ENCODE measurements at places on chromosomes 6 and 20.

GRCh38 chr20:63253438-63254231, 628 bp downstream of the NKAIN4 start:
- DNase-seq, result peak; percentile 77

DNA sequence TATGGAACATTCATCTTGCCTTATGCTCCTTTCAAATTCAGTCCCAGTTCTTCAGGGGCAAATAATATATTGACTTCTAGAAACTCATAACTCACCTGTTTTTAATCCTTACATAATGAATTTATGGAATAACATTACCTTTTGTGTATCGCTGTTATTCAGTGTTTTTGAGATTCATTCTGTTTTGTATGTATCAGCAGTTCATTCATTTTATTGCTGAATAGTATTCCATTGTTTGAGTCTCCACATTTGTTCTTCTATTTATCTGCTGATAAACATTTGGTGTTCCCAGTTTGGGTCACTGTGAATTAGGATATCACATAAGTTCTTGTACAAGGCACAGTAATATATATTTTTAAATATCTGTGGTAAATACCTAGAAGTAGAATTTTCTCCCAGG, 5.1 kb downstream of the SEMG2 start:
- no peak for DNase-seq

DNA sequence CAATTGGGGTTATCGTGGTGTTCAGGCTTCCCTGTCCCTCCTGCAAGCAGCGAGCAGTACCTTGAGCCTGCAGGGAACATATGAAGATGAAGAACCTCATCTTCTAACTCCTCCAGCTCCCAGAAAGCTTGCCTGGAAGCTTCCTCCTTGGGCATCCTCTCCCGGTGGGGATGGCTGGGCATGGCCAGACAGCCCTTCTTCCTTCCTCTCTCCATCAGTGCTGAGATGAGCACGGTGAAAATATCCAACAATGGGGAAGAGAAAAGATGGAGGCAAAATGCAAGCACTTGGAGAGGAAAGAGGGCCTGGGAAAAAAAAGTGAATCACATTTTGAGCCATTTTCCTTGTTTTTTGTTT, 107.7 kb upstream of the FOXA2 start:
- no peak for DNase-seq

GRCh38 chr6:122289762-122290539, 109.5 kb upstream of the HSF2 start:
- peak; percentile 65 for DNase-seq

DNA sequence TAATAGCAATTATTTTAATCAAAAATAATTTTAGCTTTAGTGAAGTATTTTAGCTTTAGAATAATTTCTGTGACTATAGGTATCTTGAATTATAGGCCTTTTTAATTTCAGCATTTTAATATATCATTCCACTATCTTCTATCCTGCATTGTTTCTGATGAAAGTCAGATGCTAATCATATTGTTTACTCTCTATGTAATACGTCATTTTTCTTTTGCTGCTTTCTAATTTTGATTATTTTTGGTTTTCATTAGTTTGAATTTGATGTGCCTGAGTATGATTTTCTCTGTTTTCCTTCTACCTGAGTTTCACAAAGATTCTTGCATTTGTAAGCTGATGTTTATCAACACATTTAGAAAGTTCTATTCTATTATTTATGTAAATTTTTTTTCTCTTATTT, 17.4 kb upstream of the ADGRG6 start:
- no peak for DNase-seq

DNA sequence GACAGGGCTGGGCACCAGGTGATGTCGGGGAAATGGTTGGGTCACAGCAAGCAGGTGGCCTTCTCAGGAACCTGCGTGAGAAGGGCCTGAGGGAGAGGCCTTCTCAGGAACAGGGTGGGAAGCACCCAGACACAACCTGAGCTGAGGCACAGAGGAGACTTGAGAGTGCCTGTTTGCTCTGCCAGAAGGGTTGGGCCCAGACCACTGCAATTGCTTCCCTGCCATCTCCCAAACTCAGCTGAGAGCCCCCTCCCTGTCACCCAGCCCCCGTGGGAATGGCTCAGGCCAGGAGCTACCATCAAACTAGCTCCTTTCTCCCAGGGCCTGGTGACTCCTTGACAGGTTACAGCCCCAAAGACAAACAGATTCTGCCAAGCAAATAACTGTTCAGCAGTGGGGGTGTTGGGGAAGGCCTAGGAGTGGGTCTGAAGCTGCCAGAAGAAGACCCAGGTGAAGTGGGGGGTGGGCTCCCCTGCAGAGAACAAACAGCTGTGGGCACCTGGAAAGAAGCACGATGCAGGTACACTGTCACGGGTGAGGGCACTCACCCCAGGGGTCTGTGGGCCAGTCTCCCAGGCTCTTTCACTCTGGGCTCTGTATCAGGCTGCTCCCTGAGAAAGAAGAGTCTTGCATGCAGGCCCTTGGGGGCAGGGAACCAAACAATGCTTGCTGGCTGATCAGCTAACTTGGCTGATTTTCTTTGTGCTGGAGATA, 30.4 kb upstream of the SPDEF start:
- DNase-seq, result no peak

- DNase-seq, result no peak
Observed at GRCh38 chr20:40322941-40323340, 366.1 kb downstream of the MAFB start.

DNA sequence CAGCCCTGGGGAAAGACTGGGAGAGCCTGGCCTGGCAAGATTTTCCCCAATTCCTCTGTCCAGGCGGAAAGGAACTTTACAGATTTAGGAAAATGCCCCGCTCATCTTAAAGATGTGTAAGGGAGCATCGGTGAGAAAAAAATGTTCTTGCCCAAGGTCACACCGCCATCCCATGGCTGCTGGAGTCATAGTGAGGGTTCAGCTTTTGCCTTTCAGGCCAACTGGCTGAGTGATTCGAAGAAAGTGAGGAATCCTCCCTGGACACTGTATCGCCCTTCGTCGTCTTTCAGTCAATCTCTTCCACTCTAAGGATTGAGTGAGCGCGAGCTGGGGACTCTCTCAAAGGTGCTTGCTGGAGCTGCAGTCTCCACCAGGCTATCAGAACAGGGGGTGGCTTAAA, 1.4 kb downstream of the WFDC2 start:
- peak; percentile 48 for DNase-seq

DNA sequence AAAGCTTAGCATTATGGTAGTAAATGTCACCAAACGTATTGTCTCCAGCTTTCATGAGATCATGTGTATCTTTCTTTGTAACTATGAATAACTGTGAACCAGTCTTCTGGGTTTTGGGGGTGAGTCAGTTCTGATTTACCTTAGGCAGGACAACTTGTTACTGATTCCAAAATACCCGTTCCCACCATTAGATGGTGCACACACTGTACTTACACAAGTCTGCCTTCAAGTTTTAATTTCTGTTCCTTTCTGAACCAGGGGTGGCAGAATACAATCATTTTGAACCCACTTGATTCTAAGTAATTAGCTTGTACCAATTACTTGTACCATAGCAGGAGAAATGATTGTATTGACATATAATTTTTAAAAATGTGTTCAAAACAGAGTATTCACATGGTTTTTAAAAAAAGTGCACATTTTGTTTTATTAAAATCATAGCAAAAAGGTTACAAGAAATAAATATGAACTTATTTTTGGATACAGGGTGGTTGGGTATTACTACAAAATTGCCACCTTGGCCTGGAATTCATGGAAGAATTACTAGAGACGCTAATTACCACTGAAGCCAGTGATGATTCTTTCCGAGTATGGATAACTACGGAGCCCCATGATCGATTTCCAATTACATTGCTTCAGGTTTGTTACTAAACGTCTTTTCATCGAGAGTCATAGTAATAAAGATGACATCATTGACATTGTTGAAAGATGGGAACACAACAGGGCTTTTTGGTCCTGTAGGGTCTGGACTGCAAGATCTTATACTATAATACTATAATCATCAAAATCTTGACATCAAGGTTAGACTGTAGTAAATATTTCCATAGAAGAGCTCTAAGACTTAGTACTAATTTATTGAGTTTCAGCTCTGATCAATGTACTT, 75.2 kb upstream of the GLP1R start:
- DNase-seq, result peak; percentile 79

GRCh38 chr20:44540834-44541233, 19.0 kb upstream of the SERINC3 start:
- DNase-seq, result no peak

GRCh38 chr6:45663251-45664221, 285.8 kb upstream of the SUPT3H start:
- peak; percentile 47 for DNase-seq

DNA sequence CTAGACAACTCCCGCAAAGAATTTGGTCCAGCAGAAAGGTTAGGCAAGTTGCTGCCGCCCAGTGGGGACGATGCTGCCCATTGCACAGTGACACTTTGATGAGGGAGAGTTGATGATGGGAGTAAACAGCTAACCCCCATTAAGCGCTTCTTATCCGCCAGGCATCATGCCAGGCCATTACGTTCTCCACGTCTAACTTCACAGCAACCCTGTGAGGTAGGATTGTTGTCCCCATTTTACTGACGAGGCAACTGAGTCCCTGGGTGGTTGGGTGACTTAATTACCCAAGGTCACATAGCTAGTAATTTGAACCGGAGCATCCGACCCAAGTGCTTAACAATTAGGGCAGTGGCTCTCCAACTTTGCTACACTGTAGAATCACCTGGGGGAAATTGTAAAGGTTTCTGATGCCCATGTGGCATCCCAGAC, 738 bp downstream of the RALGAPB start:
- DNase-seq, result no peak

GRCh38 chr6:111782887-111783466, 90.3 kb downstream of the FYN start:
- no peak for DNase-seq

GRCh38 chr6:45003961-45004360, 324.2 kb upstream of the RUNX2 start:
- no peak for DNase-seq

- DNase-seq, result no peak
Observed at GRCh38 chr6:170187669-170188566, 103.0 kb downstream of the DLL1 start.

GRCh38 chr6:130754786-130755367, 72.3 kb upstream of the SMLR1 start:
- no peak for DNase-seq

DNA sequence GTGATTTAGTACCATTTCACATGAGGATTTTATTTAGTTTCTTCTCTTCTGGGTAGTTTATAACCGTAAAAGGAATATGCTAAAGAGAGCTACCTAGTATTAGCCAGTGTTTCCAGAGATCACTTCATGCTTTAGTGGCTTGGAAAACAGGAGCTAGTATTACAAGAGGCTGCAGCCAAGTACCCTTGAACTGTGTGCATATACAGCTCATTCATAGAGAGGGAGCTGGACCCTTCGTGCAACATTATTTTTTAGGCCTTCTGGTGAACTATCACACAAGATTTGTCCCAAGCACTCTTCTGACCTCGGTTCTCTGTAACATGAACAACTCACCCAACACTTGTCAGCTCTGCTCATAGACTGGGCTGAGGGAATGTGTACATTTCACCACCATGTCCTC, 74.9 kb upstream of the RIN2 start:
- no peak for DNase-seq

DNA sequence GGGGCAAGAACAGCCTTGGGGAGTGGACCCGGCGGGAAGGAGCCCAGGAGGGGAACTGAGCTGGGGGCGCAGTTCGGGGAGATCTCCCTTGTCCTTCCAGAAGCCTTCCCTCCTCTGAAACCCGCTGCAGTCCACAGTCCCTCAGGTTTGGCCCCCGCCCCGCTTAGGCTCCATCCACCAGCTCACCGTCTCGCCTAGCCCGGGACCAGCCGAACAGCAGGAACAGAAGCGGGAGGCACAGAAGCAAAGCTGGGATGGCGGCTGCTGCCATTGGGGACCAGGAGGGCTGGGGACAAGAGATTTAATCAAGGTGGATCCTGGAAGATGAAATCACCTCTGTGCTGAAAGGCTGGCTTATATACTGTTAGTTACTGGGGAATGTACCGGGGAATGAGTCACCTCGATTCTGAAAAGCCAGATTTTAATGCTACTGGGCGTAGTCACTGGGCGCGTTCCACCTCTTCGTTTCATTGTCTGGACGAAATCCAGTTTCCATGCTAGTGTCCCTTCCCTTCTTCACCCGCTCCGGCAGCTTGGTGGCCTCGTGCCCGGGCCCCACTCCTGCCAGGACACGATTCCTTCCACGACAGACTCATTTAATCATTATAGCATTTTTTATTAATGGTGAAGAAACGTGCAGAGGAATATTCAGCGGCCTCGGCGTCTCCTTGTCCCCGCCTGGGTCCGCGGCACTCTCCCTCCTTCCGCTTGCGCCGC, at the start of gene RAET1L:
RAET1L (minus strand) TSS at position 332 of the 717 bp plus-strand sequence; CDS start at position 271, 61 bp downstream.
- peak; percentile 17 for DNase-seq

- DNase-seq, result no peak
Observed at GRCh38 chr6:128005009-128005408, 104.2 kb upstream of the THEMIS start.

GRCh38 chr6:137913434-137913833, 46.4 kb downstream of the TNFAIP3 start:
- DNase-seq, result no peak

DNA sequence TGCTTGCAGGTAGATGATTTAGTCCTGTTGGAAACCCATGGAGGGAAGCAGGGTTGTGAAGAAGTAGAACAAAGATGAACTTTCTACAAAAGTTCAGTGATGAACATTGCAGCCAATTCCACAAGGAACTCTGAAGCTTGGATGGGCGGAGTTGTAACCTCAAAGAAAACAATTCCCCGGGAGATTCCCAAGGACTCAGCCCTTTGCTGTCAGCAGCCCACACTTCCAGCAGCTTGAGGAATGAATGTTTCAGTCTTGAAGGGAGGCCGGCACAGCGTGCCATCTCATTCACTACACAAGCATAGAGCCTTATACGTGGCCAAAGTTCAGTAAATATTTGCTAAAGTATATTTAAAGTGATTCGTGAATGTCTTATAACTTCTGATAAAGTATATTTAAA, 269.4 kb downstream of the NKAIN2 start:
- no peak for DNase-seq

DNA sequence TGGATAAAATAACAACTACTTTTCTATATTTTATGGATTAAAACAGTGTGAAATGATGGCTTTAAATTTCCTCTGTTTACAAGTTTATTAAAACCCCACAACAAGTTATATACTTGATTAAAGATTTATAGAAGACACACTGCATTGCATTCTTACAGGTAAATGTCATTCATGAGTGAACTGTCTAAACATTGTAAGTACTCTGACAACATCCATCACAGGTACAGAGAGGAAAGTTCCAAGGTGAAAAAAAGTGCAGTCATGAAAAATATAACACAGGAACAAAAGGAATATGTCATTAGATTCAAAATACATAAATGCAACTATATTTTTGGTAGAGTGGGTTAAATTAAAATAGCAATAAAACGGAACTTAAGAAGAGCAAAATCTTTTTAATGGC, 156.9 kb downstream of the KHDRBS2 start:
- DNase-seq, result no peak

All from brain (organoid and tissue), 16 donors.